T-helper 17 cell (primary cell): ENCODE measurements at places on chromosomes 7 and 10.
A peak's percentile ranks its signal among the peaks of the same experiment; 100 is the strongest.

- DNase-seq, result no peak
These were observed 100.4 kb downstream of the LMBR1 start for GRCh38 chr7:156792611-156793010.

DNA sequence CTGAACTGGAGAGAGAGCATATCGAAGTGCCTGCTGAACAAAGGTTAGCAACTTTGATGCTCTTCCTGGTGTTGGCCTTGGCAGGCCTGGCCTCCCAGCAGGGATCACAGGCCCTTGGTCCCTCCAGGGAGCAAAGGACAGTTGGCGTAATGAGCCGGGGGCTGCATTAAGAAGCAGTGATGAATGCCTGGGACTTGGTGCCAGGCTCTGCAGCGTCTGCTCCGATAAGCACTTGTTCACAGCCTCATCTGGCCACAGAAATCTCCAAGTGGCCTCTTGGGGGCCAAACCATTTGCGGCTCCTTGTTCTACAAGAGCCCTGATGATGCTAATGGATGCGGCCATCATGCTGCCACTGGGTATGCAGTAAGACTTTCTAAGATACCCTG, 31.8 kb downstream of the CRHR2 start:
- no peak for DNase-seq

GRCh38 chr10:132138133-132138532, 48.6 kb upstream of the DPYSL4 start:
- peak; percentile 1 for DNase-seq

DNA sequence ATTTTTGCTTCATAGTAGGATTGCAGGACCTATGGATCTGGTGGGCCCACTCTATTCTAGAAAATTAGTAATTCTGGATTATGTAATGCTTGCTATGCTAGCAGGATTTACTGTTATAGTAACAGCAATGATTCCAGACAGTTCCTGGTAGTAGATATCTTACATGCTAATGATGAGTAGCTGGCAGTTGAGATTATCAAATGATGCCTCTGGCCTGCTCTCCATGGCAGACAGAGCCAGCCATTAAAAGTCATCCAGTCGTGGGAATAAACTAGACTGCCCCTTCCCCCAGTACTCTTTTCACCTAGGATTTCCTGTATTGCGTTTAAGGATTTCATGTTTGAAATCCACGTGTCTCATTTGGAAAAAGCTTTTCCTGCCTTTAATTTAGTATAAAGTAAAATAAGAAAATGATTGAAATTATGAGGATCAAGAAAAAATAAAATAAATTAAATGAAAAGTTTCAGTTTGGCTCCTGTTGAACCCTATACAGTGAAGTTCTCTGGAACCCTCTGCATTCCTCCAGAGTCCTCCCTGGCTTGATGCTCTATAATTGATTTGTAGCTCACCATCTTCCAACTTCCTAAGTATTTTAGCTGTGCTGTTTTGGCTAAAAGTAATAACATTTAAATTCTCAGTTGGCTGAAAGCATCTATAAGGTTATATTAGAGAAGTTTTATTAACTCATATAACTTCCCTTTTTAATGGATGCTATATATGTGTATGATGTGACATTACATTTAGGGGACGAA, 14.6 kb downstream of the UMAD1 start:
- DNase-seq, result no peak

GRCh38 chr7:41170466-41170865, 532.4 kb downstream of the INHBA start:
- DNase-seq, result no peak

DNA sequence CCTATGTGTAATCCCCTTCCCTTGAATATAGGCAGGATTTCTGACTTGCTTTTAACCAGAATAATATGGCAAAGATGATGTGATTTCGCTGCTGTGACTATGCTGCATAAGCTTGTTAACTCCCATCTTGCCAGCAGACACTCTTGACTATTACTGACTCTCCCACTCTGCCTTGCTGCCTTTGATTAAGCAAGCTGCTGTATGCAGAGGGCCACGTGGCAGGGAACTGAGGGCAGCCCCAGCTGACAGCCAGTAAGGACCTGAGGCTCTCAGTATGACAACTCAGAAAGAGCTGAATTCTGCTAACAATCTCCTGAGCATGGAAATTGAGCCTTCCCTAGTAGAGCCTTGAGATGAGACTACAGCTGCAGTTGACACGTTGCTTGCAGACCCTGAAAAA, 279.4 kb upstream of the CACNA2D1 start:
- no peak for DNase-seq
